AG08396 (cell line): ENCODE measurements at places on chromosomes 16 and 17.

DNA sequence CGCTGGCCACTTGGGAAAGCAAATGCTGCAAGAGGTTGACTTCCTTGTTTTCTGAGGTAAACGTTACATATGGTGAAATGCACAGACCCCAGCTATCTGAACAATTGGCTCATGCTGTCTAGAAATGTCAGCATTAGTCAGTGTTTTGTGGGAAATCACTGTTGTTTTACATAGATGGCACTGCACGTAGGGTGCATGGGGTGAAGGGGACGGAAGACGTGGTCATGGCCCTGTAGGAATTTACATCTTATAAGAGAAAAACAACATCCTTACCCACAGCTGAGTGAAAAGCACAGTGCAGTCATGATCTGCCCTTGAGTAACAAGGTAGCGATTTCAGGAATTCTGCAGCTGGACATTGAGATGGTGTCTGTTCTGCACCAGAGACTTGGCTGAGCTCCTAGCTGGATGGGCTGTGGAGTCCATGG, 15.2 kb downstream of the RPTOR start:
- DNase-seq = no peak

DNA sequence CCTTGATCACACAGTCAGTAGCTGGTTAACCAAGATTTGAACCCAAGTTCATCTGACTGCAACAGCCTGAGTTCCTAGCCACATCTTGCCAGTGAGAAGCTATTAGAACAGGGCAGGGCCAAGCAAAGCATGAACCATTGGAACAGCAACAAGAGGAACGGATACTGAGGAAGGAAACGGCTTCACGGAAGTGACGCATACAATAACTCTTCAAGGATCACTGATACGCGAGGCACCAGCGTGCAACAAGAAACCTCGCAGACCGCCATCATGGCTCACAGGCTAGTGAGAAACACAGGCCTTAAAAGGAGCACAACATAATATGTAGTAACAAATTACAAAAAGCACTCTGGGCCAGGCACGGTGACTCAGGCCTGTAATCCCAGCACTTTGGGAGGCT, 114.9 kb downstream of the CDYL2 start:
- DNase-seq = no peak

DNA sequence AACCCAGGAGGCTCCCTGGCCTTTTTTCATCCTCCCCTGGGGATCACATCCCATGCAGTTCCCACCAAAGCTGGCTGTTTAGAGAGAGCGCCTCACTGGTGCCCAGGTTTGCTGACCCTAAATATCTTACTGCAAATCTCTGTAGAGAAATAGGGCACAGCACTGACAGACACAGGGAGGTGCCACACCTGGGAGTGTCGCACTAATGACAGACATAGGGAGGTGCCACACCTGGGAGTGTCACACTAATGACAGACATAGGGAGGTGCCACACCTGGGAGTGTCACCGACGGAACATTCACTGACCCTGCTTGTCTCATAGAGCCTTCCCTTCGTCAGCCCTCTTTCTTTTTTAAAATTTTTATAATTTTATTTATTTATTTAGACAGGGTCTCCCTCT, 25.6 kb downstream of the UNK start:
- DNase-seq = no peak

DNA sequence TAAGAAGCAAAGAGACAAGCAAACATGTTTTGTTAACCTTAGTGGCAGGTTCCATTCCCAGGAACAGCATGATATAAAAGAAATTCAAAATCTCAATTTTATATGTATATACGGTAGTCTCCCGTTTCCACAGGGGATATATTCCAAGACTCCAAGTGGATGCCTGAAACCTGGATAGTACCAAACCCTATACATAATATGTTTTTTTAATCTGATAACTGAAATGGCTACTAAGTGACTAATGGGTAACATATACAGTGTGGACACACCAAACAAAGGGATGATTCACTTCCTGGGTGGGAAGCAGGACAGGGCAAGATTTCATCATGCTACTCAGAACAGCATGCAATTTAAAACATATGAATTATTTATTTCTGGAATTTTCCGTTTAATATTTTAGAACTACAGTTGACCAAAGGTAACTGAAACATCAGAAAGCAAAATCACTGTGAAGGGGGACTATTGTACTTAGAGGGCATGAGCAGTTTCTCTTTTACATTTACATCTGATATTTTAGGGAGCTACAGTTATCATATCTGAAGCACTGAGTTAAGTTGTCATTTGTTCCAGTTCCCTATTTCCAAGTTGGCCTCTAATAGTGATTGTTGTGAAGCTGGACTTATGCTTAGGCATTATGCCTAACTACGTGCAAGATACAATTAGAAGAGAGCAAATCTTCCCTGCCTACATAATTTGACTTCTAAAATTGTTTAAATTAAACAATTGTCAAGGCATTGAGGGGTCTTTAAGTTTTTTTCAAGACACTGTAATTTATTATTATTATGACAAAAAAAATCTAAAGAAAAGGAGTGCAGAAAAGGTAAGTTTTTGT, 34.1 kb upstream of the ABCA6 start:
- DNase-seq = peak; percentile 12

DNA sequence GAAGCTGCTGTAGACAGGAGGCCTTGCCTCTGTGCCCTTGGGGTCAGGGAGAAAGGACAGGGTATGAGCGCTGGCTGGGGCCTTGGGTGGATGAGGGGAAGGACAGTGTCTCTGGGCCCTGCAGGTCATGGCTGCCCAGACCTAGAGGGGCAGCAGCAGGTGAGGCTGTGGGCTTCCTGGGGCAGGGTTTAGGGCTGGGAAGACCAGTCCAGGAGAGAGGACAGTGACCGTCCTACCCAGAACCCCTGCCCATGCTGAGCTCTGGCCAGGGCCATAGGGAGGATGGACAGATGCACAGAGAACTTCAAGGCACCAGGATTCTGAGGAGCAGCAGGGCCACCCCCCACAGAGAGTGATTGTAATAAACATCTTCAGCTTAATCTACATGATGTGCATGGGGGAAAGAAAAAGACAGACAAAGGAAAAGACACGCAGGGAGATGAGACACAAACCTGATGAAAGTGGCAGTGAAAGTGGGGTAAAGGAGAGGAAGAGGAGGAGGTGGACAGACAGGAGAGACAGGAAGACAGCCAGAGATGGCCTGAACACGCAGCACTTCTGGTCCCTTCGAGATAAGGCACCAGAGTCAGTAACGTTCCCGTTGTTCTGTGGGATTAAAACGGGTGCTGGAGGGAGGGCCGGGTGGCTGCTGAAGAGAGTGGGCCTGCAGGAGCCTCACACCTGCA, 17.5 kb downstream of the FLOT2 start:
- no peak for DNase-seq

GRCh38 chr17:13759518-13760335, 158.0 kb upstream of the HS3ST3A1 start:
- DNase-seq = no peak

DNA sequence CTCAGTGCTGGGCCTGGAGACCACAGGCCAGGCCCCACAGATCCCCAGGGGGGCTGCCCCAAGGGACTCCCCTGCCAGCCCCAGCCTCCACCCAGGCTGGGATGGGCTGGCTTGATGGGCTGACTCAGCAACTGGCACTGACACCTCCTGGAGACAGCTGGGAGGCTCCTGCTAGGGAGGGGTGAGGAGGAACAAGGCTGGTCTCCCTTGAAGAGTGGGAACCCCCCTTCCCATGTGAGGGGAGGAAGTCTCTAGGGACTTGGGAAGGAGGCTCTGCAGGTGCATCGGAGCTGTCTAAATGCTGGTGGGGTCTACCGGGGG, 10.4 kb downstream of the NHERF1 start:
- DNase-seq = peak; percentile 68

- peak; percentile 45 for DNase-seq
Measured at GRCh38 chr17:49193513-49194296, 16.7 kb downstream of the GNGT2 start.

GRCh38 chr16:86086471-86086870, 187.5 kb downstream of the IRF8 start:
- DNase-seq = no peak

GRCh38 chr16:66703406-66704215, 7.1 kb upstream of the CMTM4 start:
- DNase-seq = no peak

GRCh38 chr17:4475463-4475862, 23.2 kb upstream of the SPNS2 start:
- no peak for DNase-seq

DNA sequence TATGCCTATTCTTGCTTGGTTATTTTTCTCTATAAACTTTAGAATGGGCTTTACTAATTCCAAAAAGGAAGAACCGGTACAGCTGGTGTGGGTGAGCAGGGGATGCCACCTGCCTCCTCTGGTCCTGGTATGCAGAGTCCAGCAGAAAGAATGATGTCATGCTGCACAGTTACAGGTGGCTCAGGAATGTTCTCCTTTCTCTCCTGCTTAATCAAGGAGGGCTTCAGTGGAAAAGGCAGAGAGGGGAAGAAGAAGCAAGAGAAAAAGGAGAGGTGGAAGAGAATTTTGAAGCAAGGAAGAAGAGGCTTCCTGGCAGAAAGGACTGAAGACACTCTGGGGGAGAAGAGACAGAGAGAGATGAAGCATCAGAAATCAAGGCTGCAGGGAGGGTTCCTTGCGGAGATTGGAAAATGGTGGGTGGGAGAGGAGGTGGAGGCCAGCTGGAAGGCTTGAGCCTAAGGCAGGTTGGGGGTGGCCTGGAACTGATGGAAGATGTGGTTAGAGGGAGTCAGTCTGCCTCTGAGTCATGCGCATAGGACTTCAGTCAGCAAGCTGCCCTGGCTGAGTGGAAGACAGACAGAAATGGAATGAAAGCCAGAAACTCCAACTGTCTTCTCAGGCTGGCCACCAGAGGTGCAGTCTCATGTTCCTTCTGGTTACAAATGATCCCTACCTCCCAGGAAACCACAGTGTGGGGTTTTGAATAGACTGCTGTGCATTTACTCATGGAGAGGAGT, 64.6 kb upstream of the CRHR1 start:
- DNase-seq = peak; percentile 83

GRCh38 chr16:27859020-27859419, 204.5 kb downstream of the GSG1L start:
- no peak for DNase-seq

GRCh38 chr16:71217506-71217905, 13.0 kb downstream of the HYDIN start:
- no peak for DNase-seq

DNA sequence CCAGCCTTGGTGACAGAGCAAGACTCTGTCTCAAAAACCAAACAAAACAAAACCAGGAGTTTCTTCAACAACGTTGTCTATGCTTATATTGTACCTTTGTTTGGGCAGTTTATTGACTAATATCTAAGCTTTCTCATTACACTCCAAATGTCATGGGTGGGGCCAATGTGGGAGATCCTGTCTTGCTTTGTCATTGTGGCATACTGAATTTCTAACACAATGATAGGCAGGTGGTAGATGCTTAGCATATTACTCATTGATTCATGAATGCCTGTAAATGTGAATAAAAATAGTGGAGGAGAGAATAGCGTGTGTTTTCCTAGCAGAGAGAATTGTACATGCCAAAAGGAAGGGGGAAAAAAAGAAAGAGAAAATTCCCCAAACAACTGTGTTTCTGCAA, 802.5 kb upstream of the EEF2KMT start:
- no peak for DNase-seq

DNA sequence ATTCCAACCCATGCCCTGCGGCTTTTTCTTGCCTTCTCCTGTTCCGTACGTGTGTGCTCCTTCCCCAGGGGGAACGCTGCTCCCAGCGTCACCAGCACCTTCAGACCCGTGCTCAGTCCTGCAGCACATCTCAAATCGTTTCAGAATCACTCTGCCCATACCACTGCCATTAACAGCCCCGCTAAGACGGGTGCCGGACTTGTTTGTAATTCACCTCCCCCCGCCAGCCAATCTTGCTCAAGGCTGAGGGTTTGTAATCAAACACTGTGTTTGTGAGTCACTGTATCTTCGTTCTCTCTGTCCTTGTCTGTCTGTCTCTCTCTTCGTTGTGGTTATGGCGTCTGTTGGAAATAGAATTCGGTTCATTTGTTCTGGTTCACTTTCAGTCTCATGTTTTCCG, 17.3 kb downstream of the CARD14 start:
- peak; percentile 58 for DNase-seq

DNA sequence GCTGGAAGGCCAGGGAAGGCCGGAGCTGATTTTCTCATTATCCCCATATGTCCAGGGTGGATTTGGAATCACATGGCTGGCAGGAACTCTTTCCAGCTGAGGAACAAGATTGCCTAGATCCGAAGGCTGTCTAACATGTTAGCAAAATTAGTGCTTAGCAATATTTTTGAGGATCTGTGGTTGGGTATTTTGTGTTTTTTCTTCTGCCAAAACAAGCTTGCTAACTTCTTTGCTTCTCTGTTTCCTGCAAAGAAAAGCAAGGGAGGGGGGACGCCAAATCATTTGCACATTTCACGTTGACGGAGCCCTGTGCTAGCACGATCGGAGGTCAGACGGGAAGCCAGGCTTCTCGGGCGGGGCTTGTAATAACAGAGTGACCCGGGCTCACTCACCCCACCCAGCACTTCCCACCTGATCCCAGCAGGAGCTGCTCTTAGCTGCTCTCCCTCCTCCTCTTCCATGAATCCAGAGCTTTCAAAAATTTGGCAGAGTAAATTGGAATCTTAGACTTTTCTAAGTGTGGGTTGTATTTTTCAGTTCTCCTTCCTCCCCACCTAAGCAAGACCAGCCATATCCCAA, 33.3 kb upstream of the FOXF1 start:
- no peak for DNase-seq

- DNase-seq = no peak
Measured at GRCh38 chr17:48382989-48383388, 47.0 kb downstream of the SKAP1 start.

- DNase-seq = peak; percentile 39
Measured at GRCh38 chr17:30222251-30222650, 13.2 kb downstream of the SLC6A4 start.

DNA sequence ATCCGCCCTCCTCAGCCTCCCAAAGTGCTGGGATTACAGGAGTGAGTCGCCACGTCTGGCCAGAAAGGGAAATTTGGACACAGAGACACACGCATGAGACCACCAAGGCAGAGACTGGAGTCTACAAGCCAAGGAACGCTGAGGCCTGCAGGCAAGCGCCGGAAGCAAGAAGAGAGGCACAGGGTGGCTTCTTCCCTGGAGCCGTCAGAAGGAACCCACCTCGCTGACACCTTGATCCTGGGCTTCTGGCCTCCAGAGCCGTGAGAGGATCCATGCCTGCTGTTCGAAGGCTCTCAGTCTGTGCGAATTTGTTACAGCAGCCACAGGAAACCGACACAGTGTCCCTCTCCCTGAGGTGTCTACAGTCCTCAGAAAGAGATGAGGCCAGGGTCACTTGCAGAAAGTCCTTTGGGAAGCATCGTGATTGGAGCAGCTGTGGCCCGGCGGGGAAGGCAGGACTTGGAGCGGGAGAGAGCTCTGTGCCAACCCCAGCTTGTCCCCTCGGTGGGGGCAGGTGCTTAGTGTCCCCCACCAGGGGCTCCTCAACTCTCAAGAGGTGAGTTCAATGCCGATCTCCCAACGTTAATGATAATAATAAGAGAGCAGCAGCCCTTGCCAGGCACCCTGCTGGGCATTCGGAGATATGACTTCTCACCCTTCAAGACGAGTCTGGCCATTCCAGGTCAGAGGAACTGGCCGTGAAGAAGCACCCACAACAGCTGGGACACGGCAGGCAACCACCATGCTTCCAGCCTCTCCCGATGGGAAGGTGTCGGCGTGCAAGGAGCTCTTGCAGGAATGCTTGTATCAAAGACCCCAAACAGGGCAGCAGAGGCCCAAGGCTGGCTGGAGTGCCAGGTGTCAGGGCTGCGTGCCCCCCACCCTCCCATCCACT, 68.4 kb upstream of the TNRC6C start:
- no peak for DNase-seq
